ENCODE measurements at places on chromosomes 1 and 21. TPM values are rescaled to one million over a fixed set of nuclear protein-coding genes. Genes with fewer than 3 reads are reported as not detected.
A peak's percentile ranks its signal among the peaks of the same experiment; 100 is the strongest.

Gene ESPN
- total RNA-seq, result not detected

Gene RGS8
- total RNA-seq, result not detected

Gene IFI44L
- total RNA-seq, result not detected

Gene CASZ1
- total RNA-seq, result under 0.01 TPM

Gene OR2L8
- total RNA-seq, result not detected

Gene SSX2IP
- 15.3 TPM for total RNA-seq

DNA sequence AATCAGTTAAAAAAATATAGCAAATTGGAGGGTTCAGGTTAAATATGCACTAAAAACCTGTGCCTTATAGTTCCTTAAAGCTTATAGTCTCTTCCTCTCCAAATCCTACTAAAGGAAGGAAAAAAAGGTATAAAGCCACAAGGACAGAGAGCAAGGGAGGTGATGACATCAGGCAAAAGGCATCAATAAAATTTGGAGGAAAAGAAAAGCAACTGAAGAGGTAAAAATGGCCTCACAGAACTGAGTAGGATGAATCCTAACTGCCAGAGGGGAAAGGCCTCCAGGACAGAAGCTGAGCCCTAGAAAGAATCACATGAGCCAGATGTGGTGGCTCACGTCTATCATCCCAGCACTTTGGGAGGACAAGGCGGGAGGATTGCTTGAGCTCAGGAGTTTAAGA lies 8.1 kb downstream of the CCSAP start:
- DNase-seq, result no peak

- no peak for DNase-seq
These were observed 24.4 kb downstream of the PSEN2 start for GRCh38 chr1:226894826-226895225.

- no peak for DNase-seq
These were observed 1643.1 kb upstream of the B3GALT2 start for GRCh38 chr1:194829492-194829891.

DNA sequence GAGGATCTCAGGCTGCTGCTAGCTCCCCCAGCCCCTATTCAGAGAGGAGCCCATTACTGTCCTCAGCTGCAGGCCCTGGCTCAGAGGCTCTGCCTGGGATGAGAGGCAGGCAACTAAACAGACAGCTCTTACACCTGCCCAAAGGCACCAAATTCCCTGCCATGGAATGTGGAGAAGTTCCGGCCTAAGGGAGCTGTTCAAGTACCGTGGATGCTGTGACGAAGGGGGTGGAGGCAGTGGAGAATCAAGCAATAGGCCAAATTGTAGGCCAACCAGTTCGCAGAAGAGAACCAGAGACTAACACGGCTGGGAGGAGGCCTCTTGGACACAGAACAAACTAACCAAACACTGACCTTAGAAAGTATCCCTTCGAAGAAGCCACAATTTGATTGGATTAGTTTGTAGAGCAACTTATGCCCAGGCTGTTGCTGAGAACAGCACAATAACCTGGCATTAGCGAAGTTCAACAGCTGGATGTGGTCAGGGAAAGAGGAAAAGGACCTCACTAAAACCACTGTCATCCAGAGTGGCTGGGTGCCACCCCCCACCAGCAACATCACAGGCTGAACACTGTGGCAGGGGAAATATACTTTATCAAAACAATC lies 3.6 kb downstream of the C1orf174 start:
- no peak for DNase-seq

DNA sequence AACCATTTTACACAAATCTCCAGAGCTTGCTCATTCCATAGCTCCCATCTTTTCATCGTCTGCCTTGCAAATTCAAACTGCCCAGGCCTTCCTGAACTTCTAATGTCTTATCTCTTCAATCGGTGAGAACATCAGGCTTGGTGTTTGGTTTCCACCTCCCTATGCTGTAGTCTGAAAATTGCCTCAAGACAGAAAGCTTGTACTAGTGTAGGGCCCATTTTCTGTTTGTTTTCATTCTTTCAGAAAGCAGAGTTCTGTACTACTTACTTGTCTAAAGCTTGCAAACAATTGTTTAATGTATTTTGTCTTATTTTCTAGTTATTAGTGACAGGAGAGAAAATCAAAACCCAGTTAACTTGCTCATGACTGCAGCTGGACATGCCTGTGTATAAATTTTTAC lies 16.8 kb downstream of the HOOK1 start:
- no peak for DNase-seq

DNA sequence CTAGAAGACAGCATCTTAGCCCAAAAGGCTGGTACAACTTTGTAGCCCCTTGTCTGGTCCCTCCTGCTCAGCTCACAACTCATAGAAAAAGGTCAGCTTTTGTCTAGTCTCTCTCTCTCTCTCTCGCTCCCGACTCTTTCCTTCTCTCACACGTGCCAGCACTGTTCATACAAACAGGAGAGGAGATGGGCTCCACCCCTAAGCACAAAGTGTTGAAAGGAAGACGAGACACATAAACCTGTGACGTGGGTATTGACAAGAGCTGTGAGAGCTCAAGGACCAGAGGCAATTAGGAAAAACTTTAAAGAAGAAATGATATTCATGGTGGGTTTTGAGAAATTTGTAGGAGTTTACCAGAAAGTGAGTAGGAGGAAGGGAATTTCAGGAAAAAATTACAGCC lies 23.6 kb upstream of the KCNC4 start:
- DNase-seq, result no peak

DNA sequence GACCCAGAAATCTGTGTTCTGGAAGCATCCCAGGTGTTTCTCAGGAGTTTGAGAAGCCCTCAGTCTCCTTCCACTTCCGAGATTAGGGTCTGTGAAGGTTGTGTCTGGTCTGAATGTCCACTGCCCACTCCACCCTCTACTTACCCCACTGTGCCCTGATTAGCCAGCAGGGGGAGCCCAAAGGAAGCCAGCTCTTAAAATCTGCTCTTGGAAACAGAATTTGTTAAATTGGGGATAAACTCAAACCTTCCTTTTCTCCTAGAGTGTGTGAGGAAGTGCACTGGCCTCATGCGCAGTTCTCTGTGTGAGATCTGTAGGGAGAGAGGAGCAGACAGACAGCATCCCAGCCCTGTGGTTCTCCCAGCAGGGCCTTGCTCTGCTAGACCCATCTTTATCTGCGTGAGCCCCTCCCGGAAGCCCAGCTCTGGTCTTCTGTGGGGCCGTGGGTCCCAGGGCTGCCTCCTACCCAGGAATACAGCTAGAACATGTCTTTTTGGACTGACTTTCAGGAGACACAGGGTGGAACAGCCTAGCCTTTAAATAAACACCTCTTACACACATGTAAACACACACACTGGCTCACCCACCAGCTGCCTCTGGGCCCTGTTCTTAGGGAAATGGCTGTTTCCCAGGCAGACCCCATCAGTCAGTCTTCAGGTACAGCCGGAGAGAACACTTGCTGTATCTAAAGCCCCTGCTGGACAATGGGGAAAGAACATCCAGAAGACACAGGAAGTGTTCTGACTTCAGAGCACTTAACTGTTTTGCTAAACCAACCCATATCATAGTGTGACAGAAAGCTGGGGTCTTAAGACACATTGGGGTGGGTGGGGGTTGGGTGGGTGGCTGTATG lies 52.2 kb downstream of the SMYD2 start:
- DNase-seq, result peak; percentile 65

DNA sequence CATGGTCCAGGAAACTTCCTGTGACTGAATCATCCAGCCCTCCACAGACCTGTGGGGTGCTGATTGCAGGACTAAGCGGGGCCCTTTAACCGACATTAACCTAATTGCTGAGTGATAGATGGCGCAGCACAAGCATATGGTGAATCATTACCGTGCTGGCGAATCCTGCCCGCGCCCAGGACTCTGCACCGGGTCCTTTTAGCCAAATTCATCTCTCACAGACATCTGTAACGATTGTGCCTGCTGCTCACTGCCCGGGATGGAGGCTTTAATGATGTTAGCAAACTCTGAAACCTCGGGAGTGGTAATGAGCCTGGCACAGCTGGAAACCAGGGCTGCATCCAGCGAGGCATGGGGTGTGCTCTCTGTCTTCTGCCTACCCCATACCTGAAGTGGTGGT lies 147.3 kb upstream of the CD34 start:
- no peak for DNase-seq

DNA sequence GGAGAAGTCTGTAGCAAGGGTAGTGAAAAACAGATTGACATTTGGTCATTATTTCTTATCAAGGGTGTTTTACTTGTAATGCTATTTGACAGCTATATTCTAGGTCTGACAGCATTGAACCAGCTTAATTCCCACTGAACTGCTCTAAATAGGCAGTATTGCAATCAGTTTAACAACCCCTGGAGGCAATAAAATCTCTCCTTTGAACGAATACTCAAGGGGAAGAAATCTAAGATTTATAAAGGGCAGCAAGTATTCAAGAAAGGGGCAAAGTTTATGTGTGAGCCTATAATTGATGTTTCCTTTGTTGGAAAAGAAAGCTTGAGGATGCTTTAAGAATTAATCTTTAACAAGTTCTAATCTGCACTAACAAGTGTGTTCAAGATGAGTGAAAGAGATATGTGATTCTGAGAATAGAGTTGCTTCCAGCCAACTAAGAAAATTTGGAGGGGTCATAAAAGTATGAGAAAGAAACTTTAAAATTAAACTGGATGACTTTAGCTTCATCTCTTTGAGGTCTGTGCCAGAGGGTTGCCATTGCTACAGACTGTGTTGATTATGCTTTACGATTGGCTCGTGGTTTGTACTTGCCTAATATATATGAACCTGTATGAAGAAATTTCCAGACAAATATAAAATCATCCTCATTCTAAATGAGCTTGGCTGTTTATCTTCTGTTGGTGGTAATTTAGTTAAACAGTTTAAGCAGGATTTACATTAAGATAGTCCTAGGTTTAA lies 72.5 kb downstream of the ZNF326 start:
- no peak for DNase-seq

- no peak for DNase-seq
These were observed 176.3 kb upstream of the VAMP3 start for GRCh38 chr1:7594714-7595295.

- DNase-seq, result no peak
These were observed 22.7 kb downstream of the COL6A2 start for GRCh38 chr21:46120301-46121285.

DNA sequence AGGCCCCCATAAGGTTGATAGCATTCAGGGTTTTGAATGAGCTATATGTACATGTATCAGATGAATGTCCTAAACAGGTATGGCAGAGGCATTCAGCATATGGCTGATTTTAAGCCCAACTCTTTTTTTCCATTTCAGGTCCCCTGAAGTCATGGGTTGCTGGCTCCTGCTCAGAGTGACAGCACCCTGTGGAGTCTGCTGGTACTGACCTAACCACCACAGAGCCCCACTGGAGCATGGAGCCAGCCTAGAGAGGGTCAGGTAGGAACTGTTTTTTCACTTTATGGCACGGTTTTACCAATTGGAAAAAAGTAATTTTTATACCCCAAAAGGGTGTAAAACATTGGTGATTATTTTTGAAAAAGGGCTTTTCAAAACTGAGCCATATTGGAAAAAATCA lies 82.5 kb upstream of the MPC2 start:
- no peak for DNase-seq

DNA sequence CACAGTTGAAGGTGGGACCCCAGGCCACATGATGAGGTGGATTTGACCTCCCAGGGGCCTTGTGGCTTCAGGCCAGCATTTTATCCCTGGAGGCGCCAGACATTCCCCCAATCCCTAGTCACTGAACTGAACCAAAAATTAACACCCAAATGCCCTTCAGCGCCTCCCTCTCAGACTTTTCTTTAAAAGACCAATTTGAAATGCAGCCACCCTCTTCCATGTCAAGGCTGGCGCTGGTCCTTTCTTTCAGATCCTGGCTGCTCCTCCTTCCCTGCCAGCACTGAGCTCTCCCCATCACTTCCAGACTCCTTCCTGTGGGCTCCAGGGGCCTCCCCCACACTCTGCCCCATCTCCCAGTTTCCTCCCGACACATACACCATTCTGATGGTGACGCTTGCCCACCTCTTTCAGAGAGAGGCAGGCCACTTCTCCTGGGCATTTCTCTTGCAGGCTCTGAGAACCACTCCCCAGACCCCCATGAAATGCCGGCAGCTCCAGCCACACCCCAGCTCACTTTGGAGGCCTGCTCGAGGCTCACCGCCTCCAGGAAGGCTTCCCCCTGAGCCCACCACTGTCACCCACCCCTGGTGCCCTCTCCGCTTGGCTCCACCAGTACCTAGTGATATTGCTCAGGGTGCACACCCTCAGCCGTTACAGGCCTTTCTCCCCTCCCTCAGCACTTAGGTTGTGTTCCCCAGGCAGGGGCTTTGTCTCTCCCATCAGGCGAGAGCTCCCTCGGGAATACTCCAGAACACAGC lies 27.0 kb downstream of the NAV1 start:
- DNase-seq, result no peak

DNA sequence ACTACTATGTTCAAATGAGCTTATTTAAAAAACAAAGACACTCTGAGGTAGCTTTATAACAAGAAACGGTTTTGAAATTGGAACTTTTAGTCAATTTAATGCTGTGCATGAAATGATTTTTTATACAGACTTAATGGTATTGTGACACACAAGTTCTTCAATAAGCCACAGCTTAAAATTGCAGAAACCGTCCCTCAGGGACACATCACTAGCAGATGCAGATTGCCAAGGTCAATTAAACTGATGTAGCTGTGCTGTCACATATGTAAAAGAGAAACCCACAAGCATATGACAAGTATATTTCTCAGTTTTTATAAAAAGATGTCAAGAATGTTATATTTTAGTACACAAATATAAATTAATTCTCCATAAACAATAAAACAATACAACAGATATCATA lies 366.9 kb downstream of the DPYD start:
- no peak for DNase-seq

All from GM23248 (cell line).